Large intestine (tissue), 12 donors: ENCODE measurements at places on chromosomes 7 and 10. TPM values are rescaled to one million over a fixed set of nuclear protein-coding genes. Genes with fewer than 3 reads are reported as not detected.

CTNNA3 gene
- 2.3 TPM for polyA plus RNA-seq

LBX1 gene
- 0.03 TPM for polyA plus RNA-seq

CCDC3 gene
- 8.4 TPM for polyA plus RNA-seq

CCDC146 gene
- 13.4 TPM for polyA plus RNA-seq
